ENCODE measurements at places on chromosomes 2 and 18.

DNA sequence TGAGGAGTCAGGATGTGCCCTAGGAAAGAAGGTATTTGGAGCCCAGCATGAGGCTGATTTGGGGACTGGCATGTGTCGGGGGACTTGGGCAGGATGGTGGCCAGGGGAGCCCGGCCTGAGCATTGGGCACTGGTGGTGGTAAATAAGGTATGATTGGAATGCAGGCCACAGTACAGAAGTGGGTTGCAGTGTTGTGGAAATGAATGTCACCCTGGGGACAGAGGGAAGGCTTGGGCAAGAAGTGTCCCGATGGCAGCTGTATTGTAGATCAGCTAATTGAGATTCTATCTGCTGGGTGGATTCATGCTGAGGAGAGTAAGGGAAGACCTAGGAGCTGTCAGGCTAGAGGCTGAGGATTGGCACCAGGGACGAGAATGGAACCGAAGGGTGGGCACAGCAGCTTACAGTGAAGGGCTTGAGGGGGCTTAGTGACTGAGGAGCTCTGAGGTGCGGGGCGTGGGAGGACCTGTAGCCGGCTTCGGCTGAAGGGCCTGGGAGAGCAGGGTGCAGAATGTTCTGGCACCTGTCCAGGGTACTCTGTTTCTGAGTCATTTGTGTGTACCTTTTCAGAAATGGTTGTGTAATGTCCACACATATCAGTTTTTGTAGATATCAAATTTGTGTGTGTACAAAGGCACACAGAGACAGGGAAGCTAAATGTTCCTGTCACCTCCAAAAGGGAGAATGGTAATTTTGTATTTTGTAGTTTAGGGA is 170.2 kb downstream of the PRKCE start:
- no peak for DNase-seq

GRCh38 chr2:41668529-41668928 is 379.3 kb upstream of the PKDCC start:
- DNase-seq: no peak

- DNase-seq: no peak
Measured at GRCh38 chr2:101623031-101623521, 74.4 kb upstream of the MAP4K4 start.

- DNase-seq: no peak
Measured at GRCh38 chr2:33437815-33438214, 38.6 kb upstream of the RASGRP3 start.
